Aorta (tissue), 5 donors: ENCODE measurements at places on chromosomes 7 and 10. TPM values are rescaled to one million over a fixed set of nuclear protein-coding genes. Genes with fewer than 3 reads are reported as not detected.

The STK31 gene
- 2.2 TPM for total RNA-seq

The DIP2C gene
- 40.2 TPM for total RNA-seq

The FEZF1 gene
- not detected for total RNA-seq

The HPSE2 gene
- 3.4 TPM for total RNA-seq

The ARHGEF5 gene
- 14.5 TPM for total RNA-seq

The LRRD1 gene
- not detected for total RNA-seq

The LARP4B gene
- total RNA-seq: 73.2 TPM

The SEMA3A gene
- total RNA-seq: 11.0 TPM

The SPDYE2B gene
- not detected for total RNA-seq

The CELF2 gene
- 52.6 TPM for total RNA-seq

The AMPH gene
- total RNA-seq: 8.8 TPM

The SH2D4B gene
- 0.27 TPM for total RNA-seq

The OR6B1 gene
- not detected for total RNA-seq

The AIMP2 gene
- 13.8 TPM for total RNA-seq

GRCh38 chr7:73749931-73750776 lies 11.6 kb upstream of the ABHD11 start:
- DNase-seq: no peak

- DNase-seq: no peak
Observed at GRCh38 chr7:150949971-150950491, 28.1 kb downstream of the KCNH2 start.

- no peak for DNase-seq
Observed at GRCh38 chr10:93600446-93601145, 439 bp downstream of the RBP4 start.

DNA sequence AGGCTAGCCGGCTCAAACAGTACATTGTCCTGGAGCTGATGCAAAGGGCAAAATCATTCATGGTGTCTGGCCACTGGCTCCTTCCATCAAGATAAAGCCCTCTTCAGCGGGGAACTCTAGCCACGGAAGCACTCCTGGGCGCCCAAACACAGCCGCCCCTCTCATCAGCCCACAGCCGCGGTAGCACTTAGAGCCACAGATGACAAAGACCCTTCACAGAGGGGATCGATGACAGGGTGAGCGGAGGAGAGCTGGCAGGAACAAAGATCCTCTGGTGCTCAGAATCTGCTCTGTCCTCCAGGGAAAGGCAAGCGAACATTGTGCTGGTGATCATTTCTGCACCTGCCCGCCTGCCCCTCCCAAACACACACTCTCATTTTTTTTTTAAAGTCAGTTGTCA lies 222.2 kb upstream of the NRP1 start:
- DNase-seq: no peak

GRCh38 chr10:103276896-103277712 lies at the start of gene INA:
Gene INA, plus strand, starts transcription at chr10:103277138. Its CDS starts 74 bp downstream, at chr10:103277212.
- DNase-seq: no peak

GRCh38 chr7:5419539-5420066 lies 4.0 kb downstream of the TNRC18 start:
- DNase-seq: peak; percentile 76

GRCh38 chr10:7585228-7585627 lies 81.5 kb downstream of the ITIH5 start:
- no peak for DNase-seq

DNA sequence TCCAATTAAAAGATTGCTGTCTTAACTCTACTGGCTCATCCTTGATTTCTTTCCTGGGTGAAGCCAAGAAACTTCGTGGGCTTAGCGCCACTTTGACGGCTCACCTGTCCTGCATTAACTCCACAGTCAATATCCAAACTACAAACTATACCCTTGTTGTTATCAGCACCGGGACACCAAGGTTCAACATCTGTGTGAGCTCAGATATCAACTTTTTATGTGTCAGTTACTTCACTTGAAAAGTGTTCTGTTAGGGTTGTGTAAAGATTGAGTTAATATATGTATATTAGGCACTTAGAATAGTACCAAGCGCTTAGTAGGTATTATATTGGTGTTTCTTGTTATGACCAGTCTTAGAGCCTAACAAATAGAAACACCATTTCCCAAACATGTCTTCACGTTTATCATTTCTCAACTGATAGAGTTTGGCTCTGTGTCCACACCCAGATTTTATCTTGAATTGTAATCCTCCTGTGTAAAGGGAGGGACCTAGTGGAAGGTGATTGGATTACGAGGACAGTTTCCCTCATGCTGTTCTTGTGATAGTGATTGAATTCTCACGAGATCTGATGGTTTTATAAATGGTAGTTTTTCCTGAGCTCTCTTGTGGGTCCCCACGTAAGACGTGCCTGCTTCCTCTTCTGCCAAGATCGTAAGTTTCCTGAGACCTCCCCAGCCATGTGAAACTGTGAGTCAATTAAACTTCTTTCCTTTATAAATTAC lies 19.0 kb upstream of the ST8SIA6 start:
- DNase-seq: no peak

GRCh38 chr10:31154996-31155395 lies 123.3 kb upstream of the ZNF438 start:
- no peak for DNase-seq

DNA sequence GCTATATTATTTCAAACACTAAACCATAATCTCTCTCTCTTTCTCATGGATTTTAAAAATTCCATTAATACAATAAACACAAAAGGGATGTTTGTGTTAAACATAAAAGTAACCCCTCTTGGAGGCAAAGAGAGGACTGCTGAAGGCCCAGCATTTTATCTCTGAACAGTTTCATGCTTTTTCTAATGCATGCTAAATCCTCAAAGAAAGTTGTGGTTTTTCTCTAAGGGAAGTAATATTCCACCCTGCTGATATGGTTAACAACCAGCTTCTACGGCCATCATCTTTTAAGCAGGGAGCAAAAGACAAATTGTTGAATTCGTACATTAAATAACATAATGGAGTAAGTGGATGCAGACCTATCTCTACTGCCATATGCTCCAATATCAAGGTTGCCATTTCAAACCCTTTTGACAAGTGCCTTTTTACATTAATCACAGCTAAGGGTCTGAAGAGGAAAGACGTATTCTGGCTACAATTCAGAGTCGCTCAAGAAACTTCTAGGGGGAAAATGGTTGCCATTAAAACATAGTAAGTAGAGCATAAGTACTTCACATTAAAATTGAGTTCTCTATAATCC lies 103.1 kb downstream of the SLC25A13 start:
- no peak for DNase-seq

GRCh38 chr10:47176903-47177868 lies 122.8 kb upstream of the GDF10 start:
- DNase-seq: no peak

- no peak for DNase-seq
Observed at GRCh38 chr7:151895631-151896031, 18.7 kb upstream of the PRKAG2 start.

- no peak for DNase-seq
Observed at GRCh38 chr7:13538669-13539068, 450.8 kb downstream of the ETV1 start.

DNA sequence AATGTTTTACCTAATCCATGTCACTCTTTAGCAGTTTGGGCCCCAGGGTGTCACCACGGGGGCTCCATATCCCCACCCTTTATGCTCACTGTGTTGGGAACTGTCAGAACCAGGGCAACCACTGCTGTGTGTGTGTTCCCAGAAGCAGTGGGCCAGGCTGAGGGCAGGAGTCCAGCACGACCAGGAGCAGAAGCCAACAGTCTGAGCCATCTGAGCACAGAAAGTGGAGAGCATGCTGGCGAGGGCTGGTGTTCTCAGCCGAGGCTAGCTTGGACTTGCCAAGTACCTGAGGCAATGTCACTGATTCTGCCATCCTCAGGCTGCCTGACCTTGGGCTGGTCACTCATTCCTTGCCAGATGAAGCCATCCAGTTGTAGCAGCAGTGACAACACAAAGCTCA lies 285.0 kb downstream of the BMPER start:
- DNase-seq: no peak

DNA sequence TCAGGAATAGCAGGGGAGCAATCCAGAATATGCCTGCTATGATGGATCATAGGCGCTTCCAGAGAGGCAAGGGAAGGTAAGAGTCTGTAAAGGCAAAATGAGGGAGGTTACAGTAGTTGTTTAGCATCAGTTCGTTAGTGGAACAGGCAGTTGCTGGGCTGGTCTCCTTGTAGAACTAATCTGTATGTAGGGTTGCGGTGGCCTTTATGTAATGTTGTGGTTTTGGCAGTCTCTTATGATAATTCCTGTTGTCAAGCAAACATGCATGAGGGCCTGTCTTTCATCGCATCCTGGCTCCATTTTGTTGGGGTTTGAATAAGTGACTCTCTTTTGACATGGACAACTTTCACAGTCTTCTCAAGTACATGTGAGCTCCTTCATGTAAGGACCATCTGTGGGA lies 427.8 kb upstream of the LRGUK start:
- no peak for DNase-seq

DNA sequence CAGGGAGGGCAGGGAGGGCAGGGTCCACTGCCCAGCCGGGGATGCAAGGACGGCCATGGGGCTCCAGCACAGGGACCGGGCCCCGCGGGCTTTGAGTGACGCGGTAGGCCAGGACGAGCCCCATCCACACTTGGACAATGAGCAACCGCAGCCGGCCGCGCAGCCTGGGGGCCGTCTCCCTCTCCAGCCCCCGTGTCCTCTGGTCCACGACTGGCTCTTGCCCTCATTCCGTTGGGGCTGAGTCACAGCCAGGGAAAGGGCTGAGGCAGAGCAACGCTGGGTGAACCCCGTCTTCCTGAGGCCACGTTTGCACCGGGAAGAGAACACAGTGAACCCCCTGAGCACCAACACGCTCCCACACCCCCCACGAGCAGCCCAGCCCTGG lies 23.7 kb downstream of the SHH start:
- DNase-seq: peak; percentile 64

DNA sequence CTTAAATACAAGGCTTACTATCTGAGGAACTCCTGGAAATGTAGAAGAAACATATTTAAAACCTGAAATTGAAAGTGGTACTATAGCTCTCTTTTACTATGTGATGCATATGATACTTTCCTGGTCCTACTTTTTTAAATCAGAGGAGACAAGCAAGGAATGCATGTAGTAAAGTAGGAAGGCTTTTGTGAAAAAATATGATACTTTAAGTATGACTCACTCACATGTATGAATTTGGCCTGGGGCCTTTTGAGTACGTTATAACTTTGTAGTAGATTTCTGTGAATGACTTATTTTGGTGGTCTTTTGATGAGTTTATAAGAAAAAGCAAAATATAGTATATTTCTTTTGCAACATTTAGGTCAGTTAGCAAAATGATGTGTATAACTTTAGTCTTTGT lies 53.8 kb downstream of the TAX1BP1 start:
- DNase-seq: no peak

DNA sequence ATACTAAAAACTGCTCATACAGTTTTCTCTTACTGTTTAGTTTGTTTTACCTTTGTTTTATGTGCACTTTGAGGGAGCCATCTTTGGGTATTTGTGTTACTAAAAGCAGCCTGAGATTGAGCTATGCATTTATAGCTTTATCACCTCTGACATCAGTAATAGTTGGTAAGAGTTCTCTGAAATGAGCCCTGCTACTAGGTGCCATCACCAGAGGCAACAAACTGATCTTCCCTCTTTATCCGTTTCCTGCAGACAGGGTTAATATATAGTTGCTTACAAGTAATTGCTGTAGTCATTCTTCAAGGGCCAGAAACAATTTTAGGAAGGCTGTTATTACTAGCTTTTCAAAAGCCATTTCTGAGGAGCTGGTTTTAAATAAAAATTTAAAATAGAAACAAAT lies 49.1 kb downstream of the KIF20B start:
- no peak for DNase-seq

- DNase-seq: no peak
Observed at GRCh38 chr7:34260279-34260678, 354.9 kb downstream of the BMPER start.

DNA sequence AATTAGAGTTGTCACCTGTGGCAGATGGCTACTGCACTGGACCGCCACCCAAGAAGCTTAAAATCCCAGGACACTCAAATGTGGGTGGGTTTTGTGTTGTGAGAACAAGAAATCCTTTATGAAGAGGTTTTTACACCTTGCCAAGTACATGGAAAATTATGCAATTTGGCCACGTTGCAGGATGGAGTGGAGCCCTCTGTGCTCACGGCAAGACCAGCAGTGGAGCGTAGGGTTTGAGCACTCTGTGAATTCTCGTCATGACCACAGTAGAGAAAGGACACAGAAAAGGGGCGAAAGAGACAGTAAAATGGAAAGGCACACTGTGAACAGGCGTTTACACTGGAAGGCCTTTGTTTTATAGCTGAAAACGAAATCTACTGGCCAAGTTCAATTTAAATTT lies 222.6 kb downstream of the ADARB2 start:
- no peak for DNase-seq

DNA sequence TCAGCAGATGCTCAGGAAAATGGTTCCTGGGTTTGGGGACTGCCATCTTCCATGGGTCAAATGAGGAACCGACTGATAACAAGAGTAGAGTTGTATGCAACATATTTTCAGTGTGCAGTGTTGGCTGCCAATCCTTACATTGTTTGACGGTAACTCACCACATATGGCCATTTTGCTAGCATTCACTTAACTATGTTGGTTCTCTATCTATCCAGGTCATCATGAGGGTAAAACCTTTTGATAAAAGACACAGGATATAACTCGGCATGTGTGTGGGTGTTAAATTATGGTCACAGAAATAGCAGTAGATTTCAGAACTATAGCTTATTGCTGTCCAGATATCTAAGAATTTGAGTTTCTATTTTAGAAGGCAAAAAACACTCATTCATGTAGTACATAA lies 140.7 kb upstream of the AOAH start:
- DNase-seq: no peak
